ENCODE measurements at places on chromosomes 12 and 14.

- H3K4me3 ChIP-seq: no peak overlapping the region
- H3K27ac ChIP-seq: no peak overlapping the region
- H3K36me3 ChIP-seq: no peaks in the 10 kb centered on the region
- no peak for DNase-seq
These were observed 23.9 kb downstream of the GNG2 start for GRCh38 chr14:51884086-51884927.

GRCh38 chr14:31261859-31262731 lies 54.5 kb upstream of the HECTD1 start:
- H3K4me1 ChIP-seq: peaks cover 20% of the 10 kb centered on the region
- no peaks in the 10 kb centered on the region for H3K27me3 ChIP-seq
- no peak overlapping the region for H3K4me3 ChIP-seq
- no peak for DNase-seq
- H3K27ac ChIP-seq: peak overlapping the region; percentile 87

- H3K27ac ChIP-seq: no peak overlapping the region
- DNase-seq: no peak
- H3K4me1 ChIP-seq: peaks cover 5% of the 10 kb centered on the region
These were observed 162.6 kb upstream of the TMPO start for GRCh38 chr12:98352835-98353234.

DNA sequence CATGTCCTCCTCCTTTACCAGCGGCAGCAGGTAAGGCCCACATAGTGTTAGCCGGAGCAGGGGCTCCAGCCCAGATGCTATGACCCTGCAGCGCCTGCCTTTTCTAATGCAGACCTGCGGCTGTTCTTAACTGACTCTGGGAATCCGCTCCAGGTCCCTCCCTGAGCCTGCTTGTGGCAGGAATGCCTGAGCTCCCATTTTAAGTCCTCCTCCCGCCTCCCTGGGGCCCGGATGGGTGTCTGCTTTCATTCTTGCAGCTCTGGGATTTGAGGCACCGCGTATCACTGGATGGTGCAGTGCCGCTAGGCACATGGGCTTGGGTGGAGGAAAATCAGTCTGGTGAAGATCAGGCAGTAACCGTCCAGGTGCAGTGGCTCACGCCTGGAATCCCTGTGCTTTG lies 7.6 kb downstream of the TSPAN9 start:
- DNase-seq: no peak
- H3K4me1 ChIP-seq: peaks cover 26% of the 10 kb centered on the region
- H3K27ac ChIP-seq: peak overlapping the region; percentile 32

GRCh38 chr12:127810041-127810440 lies 456.9 kb upstream of the TMEM132C start:
- no peaks in the 10 kb centered on the region for H3K27me3 ChIP-seq
- no peak for DNase-seq
- H3K4me1 ChIP-seq: no peaks in the 10 kb centered on the region
- peak overlapping the region; percentile 52 for H3K27ac ChIP-seq

DNA sequence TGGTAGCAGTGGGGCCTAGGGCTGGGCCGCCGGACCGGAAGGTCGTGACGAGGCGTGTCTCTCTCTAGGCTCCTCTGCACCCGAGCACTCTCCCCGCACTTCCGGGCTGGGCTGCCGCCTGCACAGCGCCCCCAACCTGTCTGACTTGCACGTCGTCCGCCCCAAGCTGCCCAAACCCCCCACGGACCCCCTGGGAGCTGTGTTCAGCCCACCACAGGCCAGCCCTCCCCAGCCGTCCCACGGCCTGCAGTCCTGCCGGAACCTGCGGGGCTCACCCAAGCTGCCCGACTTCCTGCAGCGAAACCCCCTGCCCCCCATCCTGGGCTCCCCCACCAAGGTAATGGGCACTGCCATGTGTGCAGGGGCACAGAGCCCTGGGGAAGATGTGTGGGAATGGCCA lies 13.3 kb upstream of the PUS1 start:
- peaks cover 11% of the 10 kb centered on the region for H3K4me1 ChIP-seq
- H3K36me3 ChIP-seq: peaks cover 48% of the 10 kb centered on the region
- no peak overlapping the region for H3K4me3 ChIP-seq
- no peaks in the 10 kb centered on the region for H3K27me3 ChIP-seq
- no peak overlapping the region for H3K27ac ChIP-seq

GRCh38 chr12:113276946-113277500 lies 55.8 kb downstream of the TPCN1 start:
- H3K4me3 ChIP-seq: no peak overlapping the region
- H3K27ac ChIP-seq: no peak overlapping the region
- peaks cover 92% of the 10 kb centered on the region for H3K36me3 ChIP-seq
- no peaks in the 10 kb centered on the region for H3K27me3 ChIP-seq
- H3K4me1 ChIP-seq: peaks cover 8% of the 10 kb centered on the region
